GM23248 (cell line): ENCODE measurements at places on chromosomes 1 and 21. TPM values are rescaled to one million over a fixed set of nuclear protein-coding genes. Genes with fewer than 3 reads are reported as not detected.

ENAH gene
- total RNA-seq: 113 and 125 TPM in 2 replicates

DNA sequence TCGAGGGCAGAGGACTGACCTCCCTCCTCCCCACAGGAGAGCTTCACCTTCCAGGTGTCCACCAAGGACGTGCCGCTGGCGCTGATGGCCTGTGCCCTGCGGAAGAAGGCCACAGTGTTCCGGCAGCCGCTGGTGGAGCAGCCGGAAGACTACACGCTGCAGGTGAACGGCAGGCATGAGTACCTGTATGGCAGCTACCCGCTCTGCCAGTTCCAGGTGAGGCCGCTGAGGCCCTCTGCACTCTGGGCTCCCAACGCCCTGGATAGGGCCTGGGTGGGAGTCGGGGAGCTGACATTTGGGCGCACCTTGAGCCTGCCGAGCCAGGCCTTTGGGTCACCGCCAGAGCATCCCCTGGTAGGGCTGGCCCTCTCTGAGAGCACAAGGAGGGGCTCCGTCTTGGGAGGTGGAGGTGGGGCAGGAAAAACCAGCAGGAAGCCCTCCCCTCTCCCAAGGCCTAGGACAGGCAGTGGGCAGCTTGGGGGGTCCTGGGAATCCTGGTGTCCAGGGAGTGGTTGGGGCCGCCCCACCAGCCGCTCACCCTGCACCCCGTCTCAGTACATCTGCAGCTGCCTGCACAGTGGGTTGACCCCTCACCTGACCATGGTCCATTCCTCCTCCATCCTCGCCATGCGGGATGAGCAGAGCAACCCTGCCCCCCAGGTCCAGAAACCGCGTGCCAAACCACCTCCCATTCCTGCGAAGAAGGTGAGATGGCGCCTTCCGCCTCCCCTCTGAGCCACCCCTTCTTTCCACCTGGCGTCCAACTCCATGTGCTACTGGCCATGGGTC is 65.1 kb downstream of the PIK3CD start:
- DNase-seq: no peak
- peaks cover 9% of the 10 kb centered on the region for H3K4me1 ChIP-seq
- H3K4me3 ChIP-seq: no peak overlapping the region
- H3K27me3 ChIP-seq: no peaks in the 10 kb centered on the region

DNA sequence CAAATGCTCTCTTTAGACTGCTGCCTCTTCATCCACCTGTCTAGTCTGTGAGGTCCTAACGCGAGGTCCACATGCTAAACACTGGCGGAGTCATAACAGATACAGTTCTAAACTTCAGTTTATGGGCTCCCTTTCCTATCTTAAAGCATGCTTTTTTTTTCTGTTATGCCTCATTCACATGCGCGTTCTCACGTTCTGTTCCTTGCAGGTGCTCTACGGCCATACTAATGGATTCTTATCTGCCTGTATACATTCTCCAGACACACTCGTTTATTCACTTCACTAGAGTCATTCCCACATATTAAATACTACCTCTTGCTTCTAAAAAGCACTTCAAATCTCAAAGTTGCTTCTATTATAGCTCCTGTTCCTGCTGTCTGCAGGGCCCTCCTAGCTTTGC is 38.7 kb downstream of the PHC2 start:
- DNase-seq: no peak
- H3K4me3 ChIP-seq: no peak overlapping the region
- no peak overlapping the region for H3K27ac ChIP-seq
- no peaks in the 10 kb centered on the region for H3K27me3 ChIP-seq
- peaks cover 54% of the 10 kb centered on the region for H3K4me1 ChIP-seq
- H3K36me3 ChIP-seq: no peaks in the 10 kb centered on the region

- no peaks in the 10 kb centered on the region for H3K36me3 ChIP-seq
- peak; percentile 47 for DNase-seq
- H3K4me3 ChIP-seq: no peak overlapping the region
- peak overlapping the region; percentile 19; the same call in 1 of the 2 replicates for H3K27ac ChIP-seq
Observed at GRCh38 chr1:65412984-65413375, 7.5 kb upstream of the LEPR start.

ZNF683 gene
- not detected in 2 replicates for total RNA-seq

- DNase-seq: no peak
- H3K4me3 ChIP-seq: no peak overlapping the region
- no peaks in the 10 kb centered on the region for H3K36me3 ChIP-seq
- peaks cover 19% of the 10 kb centered on the region for H3K4me1 ChIP-seq
- no peak overlapping the region for H3K27ac ChIP-seq
Observed at GRCh38 chr1:28118640-28119307, 30.4 kb upstream of the EYA3 start.

TSPAN2 gene
- total RNA-seq: 2.7 and 9.0 TPM in 2 replicates
